Vagina (tissue), 2 donors: ENCODE measurements at places on chromosomes 3 and 15. TPM values are rescaled to one million over a fixed set of nuclear protein-coding genes. Genes with fewer than 3 reads are reported as not detected.

GRCh38 chr3:149151843-149152242 is 22.4 kb downstream of the HPS3 start:
- H3K36me3 ChIP-seq, result peaks cover 17% of the 10 kb centered on the region
- H3K4me1 ChIP-seq, result no peaks in the 10 kb centered on the region
- DNase-seq, result no peak
- no peak overlapping the region for H3K4me3 ChIP-seq
- no peak overlapping the region for H3K27ac ChIP-seq

DNA sequence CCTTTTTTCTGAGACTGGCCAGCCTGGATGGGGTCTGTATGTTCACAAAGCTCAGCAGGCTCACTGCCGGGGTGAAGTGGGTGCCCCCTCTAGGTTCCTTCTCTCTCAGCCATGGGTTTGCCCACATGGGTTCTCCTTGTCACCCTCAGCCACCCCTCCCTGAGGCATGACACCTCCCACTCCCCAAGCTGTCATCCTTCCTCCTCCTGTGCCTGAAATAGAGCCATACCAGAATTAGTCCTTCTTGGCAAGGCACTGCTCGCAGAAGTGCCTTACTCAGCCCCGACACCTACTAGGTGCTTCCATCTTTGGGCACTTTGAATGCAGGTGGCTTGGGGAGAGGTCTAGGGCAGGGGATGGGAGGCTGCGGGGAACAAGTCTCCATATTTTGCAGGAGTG is 62.9 kb upstream of the SEC13 start:
- no peaks in the 10 kb centered on the region for H3K27me3 ChIP-seq
- no peak for DNase-seq
- no peak overlapping the region for H3K4me3 ChIP-seq
- no peaks in the 10 kb centered on the region for H3K4me1 ChIP-seq

PIF1 gene
- 6.6 TPM for total RNA-seq

TM4SF4 gene
- total RNA-seq, result not detected

DNA sequence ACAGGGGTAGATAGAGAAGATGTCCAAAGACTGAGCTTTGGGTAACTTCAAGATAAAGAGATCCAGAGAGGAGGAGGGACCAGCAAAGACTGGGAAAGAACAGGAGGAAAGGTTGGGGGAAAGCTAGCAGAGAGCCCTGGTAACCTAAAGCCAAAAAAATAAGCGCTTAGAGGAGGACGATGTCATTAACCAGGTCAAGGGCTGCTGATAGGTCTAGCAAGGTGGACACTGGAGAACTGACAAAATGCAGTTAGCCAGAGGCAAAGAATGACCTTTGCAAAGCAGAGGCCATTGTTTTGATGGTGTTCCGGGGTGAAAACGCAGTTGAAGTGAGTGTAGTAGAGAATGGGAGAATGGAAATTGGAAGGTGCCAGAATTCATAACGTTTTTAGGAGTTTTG is 39.7 kb downstream of the FAM43A start:
- H3K4me1 ChIP-seq, result no peaks in the 10 kb centered on the region
- no peak overlapping the region for H3K4me3 ChIP-seq
- H3K27ac ChIP-seq, result no peak overlapping the region

- H3K4me3 ChIP-seq, result no peak overlapping the region
- no peaks in the 10 kb centered on the region for H3K36me3 ChIP-seq
- no peaks in the 10 kb centered on the region for H3K27me3 ChIP-seq
- no peak overlapping the region for H3K27ac ChIP-seq
- DNase-seq, result no peak
- H3K4me1 ChIP-seq, result no peaks in the 10 kb centered on the region
Measured at GRCh38 chr3:152927131-152927530, 92.2 kb downstream of the P2RY1 start.

DNA sequence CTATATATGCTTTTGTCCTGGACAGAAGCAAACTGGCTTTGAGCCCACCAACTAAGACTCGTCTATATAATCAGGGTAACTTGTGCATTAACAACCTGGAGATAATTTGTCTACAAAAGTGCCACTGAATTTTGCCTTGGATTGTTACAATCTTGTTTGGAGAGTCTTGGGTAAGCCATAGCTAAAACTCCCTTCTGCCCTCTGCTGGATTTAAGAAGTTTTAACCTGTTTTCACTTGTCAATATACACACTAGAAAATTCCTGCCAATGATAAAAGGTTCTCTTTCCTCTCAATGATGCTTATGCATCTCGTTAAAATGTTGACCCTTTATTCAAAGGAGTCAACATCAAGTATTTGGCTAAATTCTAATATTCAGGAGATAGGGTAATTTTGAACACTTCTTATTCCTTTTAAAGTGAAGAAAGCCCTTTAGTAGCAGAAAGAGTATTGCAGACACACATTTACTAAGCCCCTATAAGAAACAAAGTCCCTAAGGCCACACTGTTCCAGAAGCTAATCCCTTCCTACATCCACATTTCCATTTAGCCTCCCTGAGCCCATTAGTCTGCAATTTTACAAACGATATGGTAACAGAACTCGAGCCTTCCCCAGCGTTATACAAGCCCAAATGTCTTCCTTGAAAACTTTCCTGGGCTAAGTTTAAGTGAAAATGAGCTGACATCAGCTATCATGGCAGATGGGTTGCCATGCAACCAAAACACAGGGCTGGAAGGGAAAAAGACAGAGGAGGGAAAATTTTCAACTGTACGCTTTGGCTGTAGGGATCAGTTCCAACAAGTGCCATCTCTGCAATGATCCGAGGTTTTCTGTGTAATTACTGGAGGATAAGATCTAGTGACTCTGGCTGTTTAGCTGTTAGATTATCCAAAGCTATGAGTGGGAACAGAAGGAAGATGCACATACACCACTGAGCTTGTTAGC is 75.9 kb upstream of the FGF12 start:
- no peaks in the 10 kb centered on the region for H3K4me1 ChIP-seq
- DNase-seq, result no peak
- no peak overlapping the region for H3K27ac ChIP-seq
